ENCODE measurements at places on chromosomes 12 and 14.

GRCh38 chr12:52198454-52199215, 6.8 kb upstream of the KRT80 start:
- DNase-seq: peak; percentile 39

GRCh38 chr12:56387152-56387736, 24.6 kb upstream of the APOF start:
- DNase-seq: no peak

DNA sequence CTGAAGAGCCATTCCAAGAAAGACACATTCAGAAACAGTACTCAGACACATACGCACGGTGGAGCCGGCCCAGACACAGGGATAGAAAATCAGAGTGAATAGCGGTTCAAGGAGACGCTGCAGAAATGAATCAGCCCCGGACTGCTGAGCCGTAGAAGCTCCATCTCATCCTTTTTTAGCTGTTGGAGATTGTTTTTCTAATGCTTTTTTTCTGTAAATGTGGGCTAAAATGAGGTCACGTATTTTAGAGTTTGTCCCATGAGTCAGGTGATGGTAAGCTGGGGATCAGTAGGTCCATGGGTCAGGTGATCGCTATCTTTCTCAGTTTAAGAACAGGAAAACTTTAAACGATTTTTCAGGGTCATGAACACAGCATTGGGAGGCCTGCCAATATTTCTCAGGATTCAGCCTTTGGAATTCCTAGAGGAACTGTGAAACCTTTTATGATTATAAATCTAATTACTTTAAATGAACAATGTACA, 202.4 kb downstream of the ITPR2 start:
- no peak for DNase-seq

DNA sequence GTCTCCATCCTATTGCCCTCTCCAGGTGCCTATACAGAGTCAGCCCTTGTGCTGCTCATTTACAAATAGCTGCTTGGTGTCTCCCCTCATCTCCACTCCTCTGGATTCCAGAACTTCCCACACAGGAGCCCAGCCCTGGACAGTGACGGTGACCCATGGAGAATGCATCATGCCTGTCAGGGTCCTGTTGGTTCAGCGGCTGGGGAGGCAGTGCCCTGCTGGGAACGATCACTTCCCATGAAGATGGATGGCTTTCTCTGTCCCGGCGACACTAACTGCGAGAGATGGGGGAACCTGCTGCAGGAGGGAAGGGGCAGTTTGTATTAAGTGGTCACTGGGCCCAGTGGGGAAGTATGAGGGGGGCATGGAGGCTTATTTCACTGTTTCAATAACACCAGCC, 395.0 kb upstream of the TBX3 start:
- DNase-seq: no peak

GRCh38 chr12:1910468-1910867, 8.0 kb downstream of the CACNA2D4 start:
- DNase-seq: no peak

DNA sequence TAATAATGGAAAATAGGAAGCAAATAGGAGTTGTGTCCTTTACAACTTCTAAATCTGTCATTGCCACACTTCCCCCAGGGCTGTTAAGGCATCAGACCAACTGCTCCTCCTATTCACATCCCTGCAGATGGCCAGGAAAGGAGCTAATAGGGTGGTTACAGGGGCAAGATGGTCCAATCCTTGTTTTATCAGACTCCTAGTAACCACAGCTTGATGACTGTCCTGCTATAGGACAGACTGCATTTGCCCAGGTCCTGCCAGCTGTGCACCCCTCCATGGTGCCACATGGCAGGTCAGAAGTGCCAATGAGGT, 10.9 kb upstream of the KRT2 start:
- no peak for DNase-seq

DNA sequence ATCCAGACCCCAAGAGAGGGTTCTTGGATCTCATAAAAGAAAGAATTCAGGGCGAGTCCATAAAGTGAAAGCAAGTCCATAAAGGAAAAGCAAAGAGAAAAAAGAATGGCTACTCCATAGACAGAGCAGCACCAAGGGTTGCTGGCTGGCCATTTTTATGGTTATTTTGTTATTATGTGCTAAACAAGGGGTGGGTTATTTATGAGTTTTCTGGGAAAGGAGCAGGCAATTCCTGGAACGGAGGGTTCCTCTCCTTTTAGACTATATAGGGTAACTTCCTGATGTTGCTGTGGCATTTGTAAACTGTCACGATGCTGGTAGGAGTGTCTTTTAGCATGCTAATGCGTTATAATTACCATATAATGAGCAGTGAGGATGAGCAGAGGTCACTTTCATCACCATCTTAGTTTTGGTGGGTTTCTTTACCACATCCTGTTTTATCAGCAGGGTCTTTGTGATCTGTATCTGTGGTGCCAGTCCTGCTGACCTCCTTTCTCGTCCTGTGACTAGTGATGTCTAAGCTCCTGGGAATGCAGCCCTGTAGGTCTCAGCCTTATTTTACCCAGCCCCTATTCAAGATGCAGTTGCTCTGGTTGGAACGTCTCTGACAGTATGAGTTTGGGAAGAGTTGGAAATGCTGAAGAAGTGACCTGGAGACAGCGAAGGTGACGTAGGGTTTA, 100.5 kb downstream of the ZNF664 start:
- no peak for DNase-seq

DNA sequence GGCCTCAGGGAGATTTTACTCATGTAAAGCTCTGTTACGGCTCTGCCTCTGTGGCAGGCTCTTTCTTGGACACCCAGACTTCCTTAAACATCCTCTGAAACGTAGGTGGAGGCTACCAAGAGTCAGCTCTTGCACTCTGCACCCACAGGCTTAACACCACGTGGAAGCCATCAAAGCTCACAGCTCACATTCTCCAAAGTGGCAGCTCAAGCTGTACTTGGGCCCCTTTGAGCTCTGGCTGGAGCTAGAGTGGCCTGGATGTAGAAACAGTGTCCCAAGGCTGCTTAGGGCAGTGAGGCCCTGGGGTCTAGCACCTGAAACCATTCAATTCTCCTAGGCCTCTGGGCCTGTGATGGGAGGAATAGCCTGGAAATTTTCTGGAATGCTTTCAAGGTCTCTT, 155.3 kb upstream of the CDKN3 start:
- DNase-seq: no peak

GRCh38 chr12:27820564-27820963, 40.5 kb upstream of the MANSC4 start:
- no peak for DNase-seq

DNA sequence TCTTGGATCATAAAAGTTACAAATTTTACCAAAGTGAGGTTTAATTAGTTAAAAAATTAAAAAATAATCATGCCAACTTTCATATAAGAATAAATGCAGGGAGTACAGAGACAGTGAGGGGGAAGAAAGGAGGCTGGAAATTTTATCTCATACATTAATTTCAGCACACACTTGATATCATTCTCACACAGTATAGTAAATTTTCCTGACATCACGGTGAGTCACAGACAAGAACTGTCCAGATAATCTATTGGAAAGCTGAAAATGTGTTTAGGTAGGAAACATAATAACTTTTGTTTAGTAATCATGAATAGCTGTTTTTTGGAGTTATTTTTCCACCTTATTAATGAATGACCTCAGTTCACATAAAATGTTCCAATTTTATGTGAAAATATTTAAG, 1204.8 kb downstream of the GALC start:
- no peak for DNase-seq

DNA sequence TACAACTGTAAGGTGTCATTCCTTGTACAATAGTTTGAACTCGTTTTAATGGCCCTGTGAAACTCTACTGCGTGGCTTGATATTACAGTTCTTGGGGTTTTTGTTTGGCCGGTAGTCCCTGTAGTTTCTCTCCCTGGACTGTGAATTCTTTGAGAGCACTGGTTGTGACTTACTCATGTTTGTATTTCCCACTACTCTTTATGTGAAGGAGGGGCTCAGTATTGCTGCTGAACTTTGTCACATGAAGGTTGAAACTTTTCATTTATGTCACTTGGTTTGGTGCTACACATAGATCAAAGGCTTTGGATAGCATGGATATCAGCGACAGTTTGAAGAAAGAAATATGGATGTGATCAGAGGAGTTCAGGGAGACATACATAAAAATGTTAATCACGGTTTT, 1.5 kb upstream of the POU6F1 start:
- no peak for DNase-seq

DNA sequence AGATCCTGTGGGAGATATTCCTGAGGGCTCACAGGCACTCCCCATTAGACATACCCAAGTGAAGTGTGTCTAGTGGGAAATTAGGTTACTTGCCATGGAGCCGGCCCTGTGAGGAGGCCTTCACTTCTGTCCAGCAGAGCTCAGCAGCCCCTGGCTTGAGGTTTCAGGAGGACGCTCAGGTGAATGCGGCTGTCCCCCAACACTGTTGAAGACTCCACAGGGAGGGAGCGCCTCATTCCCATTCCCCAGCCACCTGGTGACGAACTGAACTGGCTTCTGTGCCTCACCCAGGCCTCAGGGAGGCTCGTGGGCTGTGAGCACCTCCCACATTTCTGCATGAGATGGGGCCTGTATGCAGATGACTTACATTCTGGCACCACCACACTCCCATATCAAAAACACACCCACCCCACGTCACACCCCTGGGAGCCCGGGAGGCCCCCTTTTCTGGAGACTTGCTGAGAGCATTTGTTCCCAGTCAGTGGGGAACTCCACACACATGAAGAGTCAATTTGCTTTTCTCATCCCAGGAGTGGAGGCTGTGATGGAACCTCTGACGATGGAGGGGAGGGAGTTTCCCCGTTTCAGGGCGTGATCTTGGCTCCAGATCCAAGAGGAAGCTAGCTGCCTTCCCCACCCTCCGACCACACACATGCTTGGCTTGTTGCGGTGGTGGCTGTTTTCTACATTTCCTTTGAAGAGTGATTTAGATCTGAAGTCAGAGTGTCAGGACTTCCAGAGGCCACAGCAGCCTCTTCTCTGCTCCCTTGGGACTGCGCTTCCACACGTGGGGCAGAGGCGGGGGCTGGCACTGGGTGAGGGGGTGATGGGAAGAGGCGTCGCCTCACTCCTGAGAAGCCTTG, 120.7 kb downstream of the ADGRD1 start:
- DNase-seq: no peak

- peak; percentile 65 for DNase-seq
These were observed at the start of gene CHPT1 for GRCh38 chr12:101697197-101697929. Gene CHPT1, plus strand, starts transcription at chr12:101697640. Its CDS starts 222 bp downstream, at chr12:101697862.

DNA sequence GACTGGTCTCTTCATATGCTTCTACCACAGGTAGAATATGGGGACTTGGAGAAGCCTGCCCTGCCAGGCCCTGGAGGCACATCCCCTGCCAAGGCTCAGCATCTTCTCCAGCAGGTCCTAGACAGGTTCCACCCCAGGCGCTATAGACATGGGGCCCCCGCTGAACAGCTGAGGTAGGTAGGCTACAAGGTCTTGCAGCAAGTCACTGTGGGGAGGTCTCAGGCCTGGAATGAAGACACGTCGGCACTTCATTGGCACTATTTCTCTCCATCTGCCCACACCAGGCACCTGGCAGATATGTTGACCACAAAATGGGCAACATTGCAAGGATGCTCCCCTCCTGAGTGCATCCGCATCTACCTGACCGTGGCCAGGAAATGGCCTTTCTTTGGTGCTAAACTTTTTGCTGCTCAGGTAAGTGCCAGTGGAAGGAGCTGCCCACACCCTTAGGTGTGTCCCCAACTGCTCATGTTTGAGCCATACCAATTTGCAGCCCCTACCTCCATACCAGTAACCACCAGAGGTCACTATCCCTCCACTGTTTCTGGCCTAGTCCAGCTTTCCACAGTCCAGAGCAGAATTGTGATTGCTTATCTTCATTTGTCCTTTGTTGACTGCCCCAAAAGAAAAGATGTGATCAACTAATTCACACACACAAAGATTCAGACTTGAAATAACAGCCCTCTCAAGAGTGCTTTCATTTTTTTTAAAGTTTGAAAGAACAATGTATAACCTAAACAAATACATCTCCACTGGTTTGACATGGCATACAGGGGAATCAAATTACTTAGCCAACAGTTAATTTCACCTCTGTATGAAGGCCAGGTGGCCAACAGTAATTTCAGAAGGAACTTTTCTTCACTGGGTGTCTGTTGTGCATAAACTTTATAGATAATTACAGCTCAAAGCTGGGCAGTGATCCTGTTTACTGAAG, 16.1 kb downstream of the PIGH start:
- DNase-seq: peak; percentile 70

- DNase-seq: no peak
These were observed 3.5 kb downstream of the FBXO34 start for GRCh38 chr14:55274751-55275150.

DNA sequence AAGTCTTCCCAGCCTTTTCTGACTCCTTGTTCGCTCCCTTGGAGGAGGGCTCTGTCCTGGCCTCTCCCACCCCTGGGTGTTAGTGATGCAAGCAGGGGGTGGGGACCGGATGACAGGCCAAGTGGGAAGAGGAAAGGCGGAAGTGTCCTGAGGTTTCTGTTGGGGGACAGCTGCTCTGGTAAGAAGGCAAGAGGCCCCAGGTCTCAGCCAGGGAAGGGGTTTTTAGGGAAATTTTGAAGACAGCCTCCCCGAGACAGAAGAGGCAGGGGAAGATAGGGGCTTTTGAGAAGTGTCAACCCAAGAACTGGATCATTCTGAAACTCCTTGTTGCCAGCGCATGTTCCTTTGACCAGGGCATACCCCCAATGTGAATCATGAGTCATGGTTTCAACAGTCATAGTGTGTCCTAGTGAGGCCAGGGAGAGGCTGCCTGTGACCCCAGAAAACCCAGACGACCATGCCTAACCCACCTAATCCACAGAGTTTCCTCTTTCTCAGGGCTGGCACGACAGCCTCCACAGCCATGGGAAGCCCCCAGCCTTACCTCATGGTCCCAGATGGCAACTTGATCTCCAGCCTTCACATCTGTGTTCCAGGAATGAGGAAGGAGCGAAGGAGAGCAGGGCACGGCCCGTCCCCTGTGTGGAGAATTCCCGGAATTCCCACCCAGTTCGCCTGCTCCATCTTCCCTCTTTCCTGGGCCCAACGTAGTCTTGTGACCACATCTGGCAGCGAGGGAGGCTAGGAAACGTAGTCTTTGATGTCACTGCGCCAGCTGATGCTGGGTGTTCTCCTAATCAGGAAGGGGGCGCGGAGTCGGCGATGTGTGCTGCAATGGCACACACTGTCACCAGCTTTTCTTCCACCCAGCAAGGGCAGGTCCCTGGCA, 4.9 kb upstream of the GPR132 start:
- peak; percentile 26 for DNase-seq

DNA sequence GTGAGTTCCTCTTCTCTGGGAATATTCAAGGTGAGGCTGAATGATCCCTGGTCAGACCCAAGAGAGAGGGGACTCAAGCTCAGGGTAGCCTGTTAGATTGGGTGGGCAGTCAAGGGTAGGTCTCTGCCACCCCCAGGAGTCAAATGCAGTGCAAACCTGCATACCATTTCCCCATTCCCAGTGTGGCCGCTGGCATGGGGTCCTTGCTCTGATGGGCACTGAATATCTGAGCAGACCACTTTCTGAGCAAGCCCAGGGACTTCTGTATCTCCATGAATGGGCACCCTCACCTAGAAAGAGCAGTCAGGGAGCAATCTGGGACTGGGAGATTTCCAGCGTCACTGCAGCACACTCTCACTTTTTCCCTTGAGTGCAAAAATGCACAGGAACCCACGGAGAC, 573.7 kb downstream of the BCL11B start:
- DNase-seq: no peak

DNA sequence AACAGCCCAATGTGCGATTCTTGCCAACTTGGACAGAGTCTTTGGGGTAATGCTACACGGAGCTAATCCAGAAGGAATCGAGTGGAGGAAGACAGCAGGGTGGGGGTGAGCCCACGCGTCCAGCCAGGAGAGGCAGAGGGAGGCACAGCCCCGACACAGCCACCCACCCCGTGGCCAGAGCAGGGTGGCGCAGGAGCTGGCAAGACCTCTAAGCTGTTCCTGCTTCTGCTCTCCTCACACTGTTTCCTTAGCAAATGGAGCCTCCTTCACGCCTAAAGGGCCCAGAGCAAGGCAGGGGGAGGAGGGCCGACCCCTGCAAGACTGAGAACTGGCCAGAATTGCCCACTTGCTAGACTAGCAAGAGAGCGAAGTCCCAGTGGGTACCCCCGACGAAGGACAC, 91.5 kb downstream of the FBXL14 start:
- DNase-seq: no peak
